Stimulated activated CD8-positive, alpha-beta memory T cell treated with anti-CD3 and anti-CD28 coated beads, Interleukin-4, amount 100 ng/mL, for 48 hours (primary cell): ENCODE measurements at places on chromosomes 13 and 19.

- DNase-seq: no peak
Observed at GRCh38 chr19:39469036-39469435, 11.6 kb upstream of the TIMM50 start.

GRCh38 chr19:31096935-31097545, 252.2 kb downstream of the TSHZ3 start:
- no peak for DNase-seq

GRCh38 chr13:40569024-40569350, 97.5 kb downstream of the FOXO1 start:
- no peak for DNase-seq

DNA sequence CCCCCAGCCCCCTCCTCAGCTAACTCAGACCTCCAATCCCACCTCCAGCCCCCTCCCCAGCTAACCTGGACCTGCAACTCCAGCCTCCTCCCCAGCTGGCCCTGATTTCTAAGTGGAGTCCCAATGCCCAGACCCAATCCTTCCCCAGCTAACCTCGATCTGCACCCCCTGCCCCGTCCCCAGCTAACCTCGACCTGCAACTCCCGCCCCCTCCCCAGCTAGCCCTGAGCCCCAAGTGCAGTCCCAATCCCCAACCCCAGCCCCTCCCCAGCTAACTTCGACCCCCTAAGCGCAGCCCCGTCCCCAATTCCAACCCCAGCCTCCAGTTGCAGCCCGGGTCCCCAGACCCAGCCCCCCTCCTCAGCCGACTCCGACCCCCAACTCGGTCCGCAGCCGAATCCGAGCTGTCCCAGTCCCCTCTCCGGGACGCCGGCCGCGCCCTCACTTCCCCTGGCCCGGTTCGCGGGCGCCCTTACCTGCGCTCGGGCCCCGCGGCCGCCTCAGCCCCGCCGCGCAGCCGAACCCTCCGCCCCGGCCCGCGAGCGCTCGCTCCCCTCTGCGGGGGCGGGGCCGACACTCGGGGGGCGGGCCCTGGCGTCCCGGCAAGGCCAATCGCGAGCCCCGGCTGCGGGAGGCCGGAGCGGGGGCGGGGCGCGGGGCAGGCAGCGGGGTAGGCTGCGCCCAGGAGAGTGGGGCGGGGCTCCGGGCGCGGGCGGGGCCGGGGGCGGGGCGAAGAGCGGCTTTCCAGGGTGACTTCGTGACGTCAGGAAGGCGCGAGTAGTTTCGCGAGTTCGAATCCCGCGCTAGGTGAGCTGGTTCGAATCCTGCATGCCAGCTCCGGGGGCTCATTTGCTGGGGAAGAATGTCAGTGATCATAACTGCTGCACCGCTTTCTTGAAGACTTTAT, at the start of gene GNG7:
Gene GNG7, minus strand, starts transcription at position 525 of the 907 bp plus-strand sequence. CDS start 182,006 bp downstream, outside the sequence.
- peak; percentile 95 for DNase-seq

DNA sequence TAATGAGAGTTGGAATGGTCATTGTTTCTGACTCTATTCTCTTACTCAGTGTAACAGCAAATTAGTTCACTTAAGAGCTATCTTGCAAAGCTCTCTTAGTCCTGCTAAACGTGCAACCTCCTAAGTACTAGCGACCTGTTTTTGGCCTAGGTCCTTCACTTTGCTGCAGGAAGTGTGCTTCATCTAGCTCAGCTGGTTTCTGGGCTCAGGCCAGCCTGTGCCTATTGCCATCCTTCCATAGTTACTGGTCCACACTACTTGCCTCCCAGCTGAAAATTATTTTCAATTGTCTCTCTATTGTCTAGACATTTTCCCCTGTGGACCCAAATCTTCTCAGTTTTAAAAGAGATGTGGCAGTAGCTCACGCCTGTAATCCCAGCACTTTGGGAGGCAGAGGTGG, 561.3 kb downstream of the FGF9 start:
- DNase-seq: no peak

- DNase-seq: no peak
Observed at GRCh38 chr13:97226013-97226412, 3.9 kb downstream of the MBNL2 start.

GRCh38 chr19:4350726-4351125, 7.4 kb downstream of the MPND start:
- DNase-seq: no peak

- DNase-seq: no peak
Observed at GRCh38 chr13:30998136-30999088, 66.0 kb downstream of the TEX26 start.

DNA sequence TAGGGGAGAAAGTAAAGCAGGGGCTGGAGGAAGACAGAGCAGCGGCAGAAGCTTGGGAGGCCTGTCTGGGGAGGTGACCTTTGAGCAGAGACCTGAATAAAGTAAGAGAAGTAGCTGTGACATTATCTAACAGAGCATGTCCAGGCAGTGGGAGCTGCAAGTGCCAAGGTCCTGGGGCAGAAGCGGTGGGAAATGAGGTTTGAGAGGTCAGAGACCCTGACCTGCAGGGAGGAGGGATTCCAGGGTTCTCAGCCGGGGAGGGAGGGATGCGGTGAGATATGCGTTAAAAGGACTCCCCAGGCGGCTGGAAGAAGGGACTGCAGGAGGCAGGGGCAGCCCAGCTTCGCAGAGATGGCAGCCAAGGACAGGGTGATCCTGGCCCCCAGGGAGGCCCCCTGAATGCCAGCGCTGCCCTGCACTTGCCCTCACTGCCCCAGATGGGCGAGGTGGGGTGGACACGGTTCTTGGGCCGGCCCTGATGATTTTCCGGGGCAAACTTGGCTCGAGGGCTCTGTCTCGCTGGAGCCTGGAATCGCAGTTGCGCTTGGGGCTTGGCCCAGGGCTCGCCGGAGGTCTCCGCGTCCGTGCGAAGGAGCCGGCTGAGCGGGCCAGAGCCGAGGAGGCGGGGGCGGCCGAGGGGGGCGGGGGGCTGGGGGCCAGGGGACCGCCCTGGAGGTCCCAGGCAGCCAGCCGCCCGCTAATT, 3.2 kb downstream of the CRLF1 start:
- DNase-seq: no peak

- no peak for DNase-seq
Observed at GRCh38 chr13:80011448-80012212, 329.3 kb downstream of the SPRY2 start.

DNA sequence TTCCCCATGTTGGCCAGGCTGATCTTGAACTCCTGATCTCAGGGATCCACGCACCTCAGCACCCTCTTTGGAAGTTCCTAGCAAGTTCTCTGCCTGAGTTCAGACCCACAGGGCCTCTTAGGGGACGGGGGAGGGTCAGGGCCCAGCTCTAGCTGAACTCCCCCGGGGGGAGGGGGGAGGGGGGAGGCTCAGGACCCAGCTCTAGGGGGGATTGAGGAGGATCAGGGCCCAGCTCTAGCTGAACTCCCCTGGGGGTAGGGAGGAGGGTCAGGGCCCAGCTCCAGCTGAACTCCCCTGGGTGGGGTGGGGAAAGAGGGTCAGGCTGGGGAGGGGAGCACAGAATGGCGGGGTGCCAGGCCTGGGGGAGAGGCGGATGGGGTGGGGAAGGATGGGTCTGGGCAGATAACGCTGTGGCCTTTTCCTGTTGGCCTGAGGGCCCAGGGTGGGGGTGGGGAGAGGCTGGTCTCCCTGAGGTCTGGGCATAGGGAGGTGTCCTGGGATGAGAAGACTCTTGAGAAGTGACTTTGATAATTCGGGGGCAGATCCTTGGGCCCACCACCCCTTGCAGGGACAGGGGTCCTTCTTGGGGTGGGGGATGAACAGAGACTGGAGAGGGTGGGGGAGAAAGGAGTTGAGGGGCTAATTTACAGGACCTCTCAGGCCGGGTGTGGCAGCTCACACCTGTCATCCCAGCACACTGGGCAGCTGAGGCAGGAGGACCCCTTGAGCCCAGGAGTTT, 5.5 kb upstream of the PTBP1 start:
- no peak for DNase-seq

DNA sequence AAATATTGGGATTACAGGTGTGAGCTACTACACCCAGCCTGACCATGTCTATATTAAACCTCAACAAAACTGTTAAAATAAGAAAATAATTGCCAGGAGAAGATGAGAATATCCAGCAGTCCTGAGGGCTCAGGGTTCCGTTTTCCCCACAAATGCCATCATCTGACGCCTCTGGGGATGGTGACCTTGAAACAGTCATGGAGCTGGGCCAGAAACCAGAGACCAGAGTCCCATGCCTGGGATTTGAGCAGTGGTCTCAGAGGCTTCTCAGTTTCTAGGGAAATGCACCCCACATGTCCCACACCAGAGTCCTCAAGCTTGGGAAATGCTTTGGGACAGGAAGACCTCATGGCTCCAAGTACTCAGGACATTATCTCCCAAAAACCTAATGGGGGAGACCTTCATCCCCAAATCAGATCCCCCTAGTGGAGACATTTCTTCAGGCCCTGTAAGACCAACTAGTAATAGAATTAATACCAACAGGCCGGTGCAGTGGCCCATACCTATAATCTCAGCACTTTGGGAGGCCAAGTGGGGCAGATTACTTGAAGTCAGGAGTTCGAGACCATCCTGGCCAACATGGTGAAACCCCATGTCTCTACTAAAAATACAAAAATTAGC, 2.9 kb upstream of the MAP1S start:
- no peak for DNase-seq

GRCh38 chr13:32659736-32660135, 73.5 kb downstream of the PDS5B start:
- DNase-seq: no peak

- DNase-seq: peak; percentile 99
Observed at GRCh38 chr19:13986348-13986904, 19.7 kb downstream of the RFX1 start.

DNA sequence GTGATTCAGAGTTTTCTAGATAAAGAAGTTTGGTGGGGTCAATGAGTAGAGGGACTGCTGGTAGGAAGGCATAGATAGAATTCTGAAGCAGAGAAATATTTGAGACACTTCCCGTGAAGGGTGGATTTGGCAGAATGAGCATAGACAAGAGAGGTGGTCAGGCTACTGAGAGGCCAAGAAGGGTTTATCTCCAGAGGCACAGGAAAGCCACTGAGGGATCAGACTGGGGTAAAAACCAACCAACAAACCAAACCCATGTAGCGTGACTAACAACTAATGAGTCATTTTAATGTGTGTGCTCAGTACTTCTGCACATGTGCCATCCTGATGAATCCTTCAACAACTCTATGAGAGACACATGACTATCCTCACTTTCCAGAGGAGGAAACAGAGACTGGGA, 60.0 kb upstream of the SERP2 start:
- no peak for DNase-seq
